ENCODE measurements at places on chromosomes 1 and 21.
A peak's percentile ranks its signal among the peaks of the same experiment; 100 is the strongest.

- DNase-seq, result no peak
These were observed 288.6 kb upstream of the USP24 start for GRCh38 chr1:55503663-55504305.

GRCh38 chr1:187513190-187513589, 684.4 kb downstream of the PLA2G4A start:
- DNase-seq, result no peak

DNA sequence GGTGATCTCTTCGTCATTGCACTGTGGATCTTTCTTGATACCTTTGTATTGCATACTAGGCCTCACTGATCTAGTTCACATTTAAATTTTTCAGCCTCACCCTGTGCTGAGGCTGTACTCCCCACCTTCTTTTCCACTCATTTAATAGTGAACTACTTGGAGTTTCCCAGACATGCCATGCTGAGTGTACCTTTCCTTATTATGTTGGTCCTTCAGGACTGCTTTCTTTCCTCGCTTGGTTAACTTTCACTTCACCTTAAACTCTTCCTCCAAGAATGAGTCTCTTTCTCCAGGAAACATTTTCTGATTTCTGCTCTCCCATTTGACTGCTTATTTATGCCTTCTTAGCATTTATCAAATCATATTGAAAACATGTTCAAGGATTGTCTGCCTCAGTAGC, 20.8 kb downstream of the RNF2 start:
- DNase-seq, result no peak

- DNase-seq, result no peak
These were observed 44.8 kb downstream of the DDAH1 start for GRCh38 chr1:85420199-85420598.

- DNase-seq, result no peak
These were observed 23.7 kb downstream of the SKI start for GRCh38 chr1:2251786-2252185.

DNA sequence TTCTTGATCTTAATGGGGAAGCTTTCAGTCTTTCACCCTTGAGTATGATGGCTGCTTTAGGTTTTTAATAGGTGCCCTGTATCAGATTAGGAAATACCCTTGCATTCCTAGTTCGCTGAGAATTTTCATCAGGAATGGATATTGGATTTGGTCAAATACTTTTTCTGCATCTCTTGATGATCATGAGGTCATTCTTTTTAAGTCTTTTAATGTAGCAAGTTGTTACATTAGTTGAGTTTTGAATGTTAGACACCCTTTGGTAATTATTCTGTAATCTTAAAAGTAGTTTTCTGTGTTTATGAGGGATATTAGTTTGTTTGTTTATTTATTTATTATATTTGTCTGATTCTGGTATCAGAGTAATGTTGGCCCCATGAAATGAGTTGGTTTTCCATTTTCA, 22.5 kb downstream of the MAN1A2 start:
- DNase-seq, result no peak

GRCh38 chr1:34108711-34109110, 56.3 kb downstream of the CSMD2 start:
- DNase-seq, result no peak

- no peak for DNase-seq
These were observed 64.3 kb downstream of the ZNF644 start for GRCh38 chr1:90957497-90957896.

- DNase-seq, result no peak
These were observed 5.0 kb downstream of the ENTREP3 start for GRCh38 chr1:155250246-155250632.

- no peak for DNase-seq
These were observed 64.8 kb downstream of the DPT start for GRCh38 chr1:168664069-168664834.

GRCh38 chr1:207069858-207070506, 16.9 kb downstream of the PFKFB2 start:
- no peak for DNase-seq

- DNase-seq, result no peak
These were observed 237.6 kb downstream of the MRPL39 start for GRCh38 chr21:25369524-25370300.

DNA sequence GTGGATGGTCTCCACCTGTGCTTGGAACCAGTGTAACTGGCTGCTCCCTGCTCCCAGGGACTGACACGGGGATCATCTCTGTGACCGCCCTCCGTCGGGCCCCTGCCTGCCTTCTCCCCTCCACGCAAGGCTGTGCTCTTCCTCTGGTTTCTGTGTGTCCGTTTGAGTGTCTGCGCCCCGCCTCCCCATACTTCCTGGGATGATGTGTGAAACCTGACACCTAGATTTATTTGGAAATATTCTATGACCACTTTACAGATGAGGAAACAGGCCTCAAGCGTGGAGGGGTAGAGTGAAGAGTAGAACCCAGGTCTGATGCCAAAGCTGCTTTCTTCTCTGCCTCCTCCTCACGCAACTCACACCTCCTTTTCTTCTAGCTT, 24.3 kb downstream of the LDLRAP1 start:
- DNase-seq, result no peak

- no peak for DNase-seq
These were observed 15.7 kb downstream of the NLRP3 start for GRCh38 chr1:247431643-247432042.

GRCh38 chr1:119587341-119587740, 60.7 kb downstream of the ZNF697 start:
- DNase-seq, result no peak

DNA sequence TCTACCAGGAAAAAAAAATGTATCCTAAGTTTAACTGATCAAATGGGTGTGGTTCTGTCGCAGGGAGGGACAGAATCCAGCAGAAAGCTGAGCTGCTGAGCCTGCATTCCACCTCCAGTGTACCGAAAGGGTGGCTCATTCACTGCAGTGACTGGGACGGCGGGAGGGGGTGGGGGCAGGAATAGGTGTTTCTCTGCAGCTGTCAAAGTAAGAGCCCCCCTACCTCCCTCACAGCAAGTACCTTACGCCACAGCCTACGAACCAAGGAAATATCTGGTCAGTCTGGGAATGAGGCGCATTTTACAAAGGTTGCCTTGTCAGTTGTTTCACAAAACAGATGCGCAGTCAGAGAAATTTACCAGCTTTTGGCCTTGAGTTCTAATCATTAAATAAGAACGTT, 1.7 kb downstream of the S100B start:
- no peak for DNase-seq

GRCh38 chr1:223487887-223488259, 94.7 kb downstream of the CCDC185 start:
- DNase-seq, result no peak

DNA sequence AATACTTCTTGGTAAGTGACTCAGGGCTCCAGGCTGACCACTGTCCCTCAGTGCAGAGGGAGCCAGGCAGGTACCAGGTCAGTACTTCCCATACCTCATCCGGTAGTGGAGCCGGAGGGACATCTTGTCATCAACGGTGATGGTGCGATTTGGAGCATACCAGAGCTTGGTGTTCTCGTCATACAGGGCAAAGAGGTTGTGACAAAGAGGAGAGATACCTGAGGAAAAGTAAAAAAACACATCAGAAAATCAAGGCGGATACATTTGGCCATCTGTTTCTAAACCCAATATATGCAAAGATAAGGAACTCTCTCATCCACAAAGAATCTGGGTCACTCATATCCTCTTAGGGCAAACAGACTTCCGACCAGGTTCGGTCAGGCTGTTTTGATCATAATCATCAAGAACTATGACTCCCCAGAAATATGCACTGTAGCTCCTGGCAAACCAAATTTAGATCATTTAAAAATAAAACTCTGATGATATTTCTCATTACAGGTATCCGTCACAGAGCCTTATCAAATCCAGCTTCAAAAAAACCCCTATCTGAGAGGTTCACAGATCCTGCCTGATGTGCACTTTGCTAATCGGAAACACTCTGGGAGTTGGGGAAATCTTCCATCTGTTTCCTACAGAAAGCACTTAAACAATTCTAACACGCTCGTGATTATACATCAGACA, 87.3 kb downstream of the JAK1 start:
- DNase-seq, result no peak

GRCh38 chr1:184803180-184803492, 48.5 kb upstream of the EDEM3 start:
- no peak for DNase-seq

DNA sequence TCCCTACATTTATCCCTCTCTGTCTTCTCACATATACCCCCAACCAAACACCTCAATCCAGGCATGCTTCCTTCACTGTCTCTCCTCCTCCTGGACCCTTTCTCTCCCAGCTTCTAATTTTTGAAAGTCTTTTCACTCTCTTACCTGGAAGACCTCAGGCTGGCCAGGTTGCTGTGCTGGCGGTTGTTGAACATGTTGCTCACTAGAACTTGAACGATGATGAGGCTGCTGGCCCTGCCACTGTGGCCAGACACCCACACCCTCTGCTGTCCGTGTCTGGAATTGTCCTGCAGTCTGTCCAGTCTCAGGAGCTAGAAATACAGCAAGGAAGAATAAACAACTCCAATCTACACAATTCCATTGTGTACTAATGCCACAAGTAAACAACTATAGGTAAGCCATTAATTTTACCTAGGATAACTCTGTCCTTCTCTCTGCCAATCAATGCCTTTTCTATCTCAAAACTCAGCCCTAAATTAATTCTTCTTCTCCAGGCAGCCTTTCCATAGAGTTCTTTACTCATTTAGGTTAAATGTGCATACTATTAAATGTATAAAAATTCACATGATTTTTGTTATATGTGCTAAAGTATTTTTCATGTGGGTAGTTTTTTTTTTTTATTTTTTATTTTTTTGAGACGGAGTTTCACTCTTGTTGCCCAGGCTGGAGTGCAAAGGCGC, 5.1 kb upstream of the CTSK start:
- peak; percentile 4 for DNase-seq

- peak; percentile 40 for DNase-seq
These were observed 562 bp downstream of the SYTL1 start for GRCh38 chr1:27342391-27342777.

DNA sequence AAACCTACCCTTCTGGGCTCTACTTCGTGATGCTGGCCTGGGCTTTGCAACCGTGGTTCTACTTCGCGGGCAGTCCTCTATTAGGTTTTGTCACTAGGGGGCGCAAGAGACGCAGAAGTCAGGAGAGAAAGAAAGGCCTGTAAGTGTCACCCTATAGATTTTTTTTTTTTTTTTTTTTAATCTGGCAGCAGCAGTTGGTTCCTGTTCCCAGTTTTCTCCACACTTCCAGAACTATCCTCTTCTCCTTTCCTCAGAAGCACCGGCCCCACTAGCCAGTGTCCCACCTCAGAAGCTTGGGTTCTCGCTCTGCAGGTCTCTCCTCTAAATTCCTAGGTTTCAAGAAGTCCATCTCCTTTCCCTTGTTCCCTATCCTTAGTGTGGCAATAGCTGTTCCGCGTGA, 9.1 kb upstream of the LCE2D start:
- peak; percentile 44 for DNase-seq

DNA sequence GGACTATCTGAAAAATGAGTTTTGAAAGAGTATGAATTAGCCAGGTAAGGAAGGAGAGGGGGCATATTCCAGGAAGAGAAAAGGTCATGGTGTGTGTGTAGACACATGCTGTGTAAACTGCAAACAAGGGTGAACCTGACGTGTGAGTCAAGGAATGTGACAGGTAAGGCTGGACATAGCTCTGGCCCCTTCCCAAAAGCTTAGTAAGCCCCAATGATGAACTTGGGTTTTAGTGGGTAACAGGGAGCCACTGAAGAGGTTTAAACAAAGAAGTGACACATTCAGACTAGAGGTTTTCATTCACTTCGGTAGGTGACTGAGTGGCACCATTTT, 36.7 kb downstream of the EGLN1 start:
- no peak for DNase-seq

GRCh38 chr1:47627471-47628370, 189.9 kb downstream of the FOXD2 start:
- no peak for DNase-seq

GRCh38 chr1:222301652-222302051, 246.3 kb downstream of the HHIPL2 start:
- no peak for DNase-seq

DNA sequence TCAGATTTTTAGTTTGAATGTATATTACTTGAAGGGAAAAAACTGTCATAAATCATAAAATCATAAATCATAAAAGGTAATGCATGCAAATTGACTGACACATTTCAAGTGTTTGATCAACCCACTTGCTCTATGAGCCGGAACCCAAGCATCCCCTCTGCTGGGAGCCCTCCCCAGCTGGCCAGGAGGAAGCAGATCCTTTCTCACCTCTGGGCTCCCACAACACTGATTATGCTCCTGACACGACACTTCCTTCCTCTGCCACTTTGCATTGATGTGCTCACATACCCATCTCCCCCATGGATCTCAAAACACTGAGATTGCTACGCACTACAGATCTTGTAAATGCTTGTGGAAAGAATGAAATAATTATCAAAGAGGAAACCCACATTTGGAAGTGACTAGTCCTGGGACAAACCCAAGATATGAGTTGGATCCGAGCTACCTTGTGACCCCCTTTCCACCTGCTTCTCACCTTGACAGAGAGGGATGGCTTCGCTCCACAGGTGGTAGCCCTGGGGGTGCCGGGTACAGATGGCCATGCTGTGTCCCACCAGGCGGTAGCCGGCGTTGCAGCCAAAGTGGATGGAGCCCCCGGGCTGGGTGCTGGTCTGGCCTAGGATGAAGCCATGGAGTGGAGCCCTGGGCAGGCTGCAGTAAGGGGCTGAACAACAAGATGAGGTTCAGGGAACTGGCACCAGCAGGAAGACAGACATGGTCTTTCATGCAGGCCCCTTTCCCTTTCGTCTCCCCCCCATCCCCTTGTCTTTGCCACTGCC, 104.6 kb downstream of the ZSCAN20 start:
- no peak for DNase-seq

DNA sequence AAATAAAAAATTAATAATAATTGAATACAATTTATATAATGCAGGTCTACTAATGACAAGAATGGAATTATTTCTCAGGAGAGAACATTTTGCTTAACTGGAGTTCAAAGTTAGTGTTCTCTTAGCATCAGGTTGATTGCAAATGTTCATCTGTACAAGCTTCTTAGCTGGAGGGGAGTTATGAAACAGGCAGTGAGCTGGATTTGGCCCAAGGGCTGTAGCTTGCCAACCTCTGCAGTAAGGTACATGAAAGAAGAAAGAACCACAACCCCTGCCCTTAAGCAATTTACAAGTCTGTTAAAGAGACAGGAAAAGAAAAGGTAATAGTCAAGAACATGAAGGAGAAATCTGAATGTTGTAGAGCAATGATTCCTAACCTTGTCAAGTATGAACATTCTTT, 17.0 kb downstream of the LPGAT1 start:
- DNase-seq, result no peak

DNA sequence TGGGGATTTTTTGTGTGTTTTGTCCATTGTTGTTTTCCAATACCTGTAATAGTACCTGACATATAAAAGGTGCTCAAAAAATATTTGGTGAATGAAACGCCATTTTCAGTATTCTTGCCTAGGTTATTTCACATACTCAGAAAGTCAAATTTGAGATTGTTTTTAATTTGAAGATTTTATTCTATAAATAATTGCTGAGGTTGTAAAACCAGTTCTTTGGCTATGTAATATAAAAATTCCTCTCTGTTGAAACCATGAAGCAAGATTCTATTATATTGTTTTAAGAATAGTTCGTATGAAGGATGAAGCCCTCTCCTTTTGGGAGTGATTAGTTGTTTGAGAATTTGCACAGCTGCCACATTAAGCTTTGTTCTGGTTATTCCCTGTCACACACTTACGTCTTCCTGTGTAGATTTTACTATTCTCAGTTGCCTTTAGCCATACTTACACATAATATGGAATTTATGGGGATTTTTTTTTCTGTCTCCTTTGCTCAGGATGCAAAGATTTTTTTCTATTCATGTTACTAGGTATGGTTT, 60.2 kb upstream of the MPC2 start:
- no peak for DNase-seq
